Activated T-cell treated with anti-CD3 and anti-CD28 coated beads, Interleukin-2, amount 50 U/mL, for 4 hours (primary cell): ENCODE measurements at places on chromosomes 7 and 10.

GRCh38 chr7:11343818-11344413 lies 370.2 kb downstream of the PHF14 start:
- no peak for DNase-seq

GRCh38 chr7:95933618-95934017 lies 161.3 kb downstream of the DYNC1I1 start:
- no peak for DNase-seq

GRCh38 chr7:18593602-18594279 lies 98.2 kb downstream of the HDAC9 start:
- DNase-seq: no peak

DNA sequence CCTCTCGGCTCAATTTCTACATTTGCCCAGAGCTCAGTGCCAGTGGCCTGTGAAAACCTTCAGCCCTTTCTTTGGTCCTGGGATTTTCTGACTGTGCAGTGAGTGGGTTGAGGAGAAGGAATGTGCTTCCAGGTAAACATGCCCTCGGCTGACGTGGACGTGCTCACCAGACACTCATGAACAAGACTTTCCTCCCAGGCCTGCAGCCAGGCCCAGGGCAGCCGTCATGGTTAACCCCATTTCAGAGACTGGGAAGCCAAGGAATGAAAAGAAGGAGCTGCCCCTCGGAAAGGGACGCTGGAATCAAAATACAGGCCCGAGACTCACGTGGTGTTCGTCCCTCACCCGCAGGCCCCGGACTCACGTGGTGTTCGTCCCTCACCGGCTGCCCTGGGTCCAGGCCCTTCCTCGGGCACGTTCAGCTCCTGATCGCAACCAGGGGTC lies 8.8 kb upstream of the CALML5 start:
- no peak for DNase-seq

- DNase-seq: no peak
Measured at GRCh38 chr10:130809761-130810515, 501.6 kb downstream of the TCERG1L start.

DNA sequence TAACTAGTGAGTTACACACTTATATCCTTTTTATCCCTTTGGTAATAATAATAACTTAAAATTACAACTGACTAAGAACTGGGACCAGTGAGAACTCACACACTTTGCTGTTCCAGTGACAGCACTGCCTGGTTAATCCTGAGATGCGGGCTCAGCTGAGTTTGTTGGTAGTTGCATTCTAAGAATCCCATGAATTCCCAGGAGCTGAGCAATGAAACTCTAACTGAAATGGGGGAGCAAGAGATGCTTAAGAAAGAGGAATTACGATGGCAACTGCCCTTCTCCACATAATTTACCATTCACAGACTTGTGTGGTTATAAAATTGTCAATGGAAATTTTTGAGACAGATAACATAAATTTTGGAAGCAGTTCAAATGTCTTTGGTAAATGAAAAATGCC lies 659.4 kb downstream of the MAGI2 start:
- DNase-seq: no peak

DNA sequence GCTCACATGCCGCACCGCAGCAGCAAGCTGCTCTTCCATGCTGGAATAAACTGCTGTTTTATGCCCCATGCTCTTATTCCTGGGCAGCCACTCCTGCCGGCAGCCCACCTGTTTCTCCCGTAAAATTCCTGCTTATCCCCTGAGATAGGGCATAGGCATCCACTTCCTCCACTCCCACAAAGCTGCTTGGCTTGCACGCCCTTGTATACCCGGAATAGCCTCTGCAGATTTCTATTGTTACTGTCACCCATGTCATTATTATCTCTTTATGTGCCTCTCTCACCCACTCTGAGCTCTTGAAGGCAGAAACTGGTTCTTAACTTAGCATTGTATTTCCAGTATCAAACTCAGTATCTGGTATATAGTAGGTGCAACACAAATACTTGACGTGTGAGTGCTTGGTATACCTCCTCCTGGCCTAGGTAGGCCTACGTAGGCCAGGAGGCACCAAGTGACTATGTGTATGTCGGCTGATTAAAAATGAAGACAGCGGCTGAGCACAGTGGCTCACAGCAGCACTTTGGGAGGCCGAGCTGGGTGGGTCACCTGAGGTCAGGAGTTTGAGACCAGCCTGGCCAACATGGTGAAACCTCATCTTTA lies 193.4 kb downstream of the CCDC3 start:
- DNase-seq: no peak

- DNase-seq: no peak
Measured at GRCh38 chr7:365593-365992, 75.6 kb downstream of the FOXL3 start.
